ENCODE measurements at places on chromosomes 7 and 10. TPM values are rescaled to one million over a fixed set of nuclear protein-coding genes. Genes with fewer than 3 reads are reported as not detected.

The COL26A1 gene
- not detected for total RNA-seq

The MEPCE gene
- 42.4 TPM for total RNA-seq

The FRAT1 gene
- total RNA-seq: 1.1 TPM

The ZPBP gene
- total RNA-seq: not detected

The VWDE gene
- not detected for total RNA-seq

The PLAC9 gene
- total RNA-seq: 1.7 TPM

The SPAM1 gene
- not detected for total RNA-seq

The CPA2 gene
- total RNA-seq: not detected

The CH25H gene
- 6.7 TPM for total RNA-seq

The OPALIN gene
- not detected for total RNA-seq

The NYAP1 gene
- total RNA-seq: 2.9 TPM

The ARHGEF35 gene
- total RNA-seq: 0.73 TPM

The SDK1 gene
- 0.20 TPM for total RNA-seq

The AS3MT gene
- total RNA-seq: 1.1 TPM

The EXOC6 gene
- 55.8 TPM for total RNA-seq

The RBP4 gene
- total RNA-seq: not detected

The TFPI2 gene
- 59.8 TPM for total RNA-seq

The TMEM130 gene
- not detected for total RNA-seq

All from mammary microvascular endothelial cell (primary cell).